SK-N-DZ (cell line): ENCODE measurements at places on chromosomes 16 and 17.

GRCh38 chr16:65284626-65285025 lies 162.8 kb upstream of the CDH11 start:
- DNase-seq = no peak

DNA sequence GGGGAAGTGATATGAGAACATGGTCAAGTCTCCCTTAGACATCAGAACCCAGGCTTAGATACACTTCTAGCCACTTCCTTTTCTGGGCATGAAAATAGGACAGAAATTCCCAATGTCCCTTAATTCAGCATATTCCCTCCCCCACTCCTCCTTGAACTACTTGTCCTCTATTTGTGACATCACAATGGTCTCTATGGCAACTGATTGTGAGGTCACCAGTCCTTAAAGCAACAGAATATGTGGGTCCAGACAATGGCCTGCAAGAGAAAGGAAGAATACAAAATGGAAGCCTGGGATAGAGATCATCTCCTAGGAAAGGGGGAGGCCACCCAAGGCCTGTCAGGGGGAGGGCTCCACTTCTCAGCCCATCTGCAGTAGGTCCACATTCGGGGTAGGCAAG lies 6.7 kb upstream of the SEZ6 start:
- DNase-seq = no peak

DNA sequence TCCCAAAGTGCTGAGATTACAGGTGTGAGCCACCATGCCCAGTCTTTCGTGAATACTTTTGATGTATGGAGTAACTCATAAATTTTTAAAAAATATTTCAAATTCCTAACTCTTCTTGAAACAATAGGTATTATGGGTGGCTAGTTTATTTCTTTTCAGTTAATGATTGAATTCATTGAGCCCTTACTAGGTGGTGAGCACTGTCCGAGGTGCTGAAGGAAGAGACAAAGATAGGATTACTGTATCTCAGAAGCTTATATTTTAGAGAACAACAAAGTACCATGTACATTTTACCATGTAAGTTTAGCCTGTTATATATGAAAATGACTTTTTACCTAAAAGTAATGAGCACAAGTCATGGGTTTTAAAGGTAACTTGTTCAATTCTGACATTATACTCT lies 418.3 kb downstream of the NPIPA7 start:
- DNase-seq = no peak

- DNase-seq = no peak
Observed at GRCh38 chr16:67833030-67833414, 9.1 kb upstream of the THAP11 start.

DNA sequence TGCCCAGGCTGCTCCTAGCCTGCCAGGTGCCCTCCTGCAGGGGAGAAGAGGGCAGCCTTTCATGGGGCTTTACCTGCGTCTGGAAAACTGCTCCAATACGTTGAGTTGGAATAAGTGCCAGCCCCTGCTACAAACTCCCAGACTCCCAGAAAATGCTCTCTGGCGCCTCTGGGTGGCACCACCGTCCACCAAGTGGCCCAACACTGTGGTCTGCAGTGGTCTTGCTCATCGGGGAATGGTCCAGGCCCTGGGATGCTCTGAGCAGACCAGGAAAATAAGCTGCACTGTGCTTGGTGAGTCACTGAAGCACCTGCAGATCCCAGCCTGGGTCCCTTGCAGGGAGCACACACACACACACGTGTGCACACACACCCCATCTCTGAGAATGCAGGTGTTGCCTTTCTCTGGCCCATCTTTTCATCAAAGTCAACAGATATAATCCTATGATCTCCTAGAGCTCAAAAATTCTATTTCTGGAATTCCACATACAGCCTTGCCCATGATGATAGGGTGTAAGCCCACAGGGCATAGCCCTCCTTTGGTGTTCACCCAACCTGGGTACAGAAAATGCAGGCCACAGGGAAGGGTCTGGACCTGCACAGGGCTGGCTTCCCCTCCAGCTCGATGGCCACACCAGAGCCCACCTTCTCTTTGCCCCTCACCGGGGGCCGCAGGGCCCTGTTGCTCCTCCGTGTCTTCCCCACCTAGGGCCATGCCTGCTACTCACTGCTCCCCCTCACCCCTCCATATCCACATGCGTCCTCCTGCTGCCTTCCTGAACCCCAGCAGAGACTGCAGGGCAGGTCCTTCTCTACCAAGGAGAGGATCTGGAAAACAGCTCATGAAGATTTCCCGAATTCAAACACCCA lies 20.5 kb downstream of the CDIP1 start:
- DNase-seq = peak; percentile 66

DNA sequence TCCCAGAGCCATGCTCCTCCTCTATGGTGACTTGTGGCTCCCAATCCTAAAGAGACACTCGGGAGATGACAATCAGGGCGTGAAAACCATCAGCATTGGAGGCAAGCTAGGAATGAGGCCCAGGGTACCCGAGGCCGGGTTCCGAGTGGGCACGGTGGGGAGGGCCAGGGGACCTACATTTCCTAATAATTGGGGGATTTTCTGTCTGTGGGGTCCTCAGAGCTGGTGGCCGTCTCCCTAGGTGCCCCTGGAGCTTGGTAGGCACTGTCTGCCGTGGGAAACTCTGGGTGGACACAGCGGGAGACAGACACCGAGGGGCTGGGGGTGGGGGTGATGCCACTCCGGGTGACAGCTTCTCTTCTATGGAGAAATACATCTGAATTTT lies 312.5 kb upstream of the TNRC6C start:
- DNase-seq = no peak

GRCh38 chr17:45248132-45248957 lies 13.5 kb downstream of the SPATA32 start:
- DNase-seq = no peak
